ENCODE measurements at places on chromosomes 1 and 21.

DNA sequence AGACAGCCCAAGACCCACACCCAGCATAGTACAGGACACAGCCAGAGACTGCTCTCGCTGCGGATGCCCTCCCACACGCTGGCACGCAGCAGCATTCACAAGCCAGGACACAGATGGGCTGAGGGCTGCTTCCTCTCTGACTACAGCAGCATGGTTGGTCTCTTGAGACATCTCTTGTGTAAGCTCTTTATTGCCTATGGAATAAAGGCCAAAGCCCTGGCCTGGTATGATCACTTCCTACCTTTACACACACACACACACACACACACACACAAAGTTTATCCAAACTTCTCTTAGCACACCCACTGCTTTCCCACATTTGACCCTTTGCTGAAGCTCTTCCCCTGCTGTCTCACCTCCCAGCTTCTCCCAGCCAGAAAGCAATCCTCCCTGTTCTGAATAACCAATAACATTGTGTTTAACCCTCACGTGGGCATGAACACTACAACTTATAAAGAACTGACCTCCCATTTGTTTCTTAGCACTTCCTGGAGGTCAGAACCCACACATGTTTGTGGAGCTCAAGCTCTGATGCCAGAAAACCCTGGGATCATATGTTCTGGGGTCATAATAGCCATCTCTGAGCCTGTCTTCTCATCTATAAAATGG lies 1.2 kb upstream of the LUZP1 start:
- DNase-seq, result no peak

GRCh38 chr1:111894497-111894896 lies 95.0 kb downstream of the KCND3 start:
- no peak for DNase-seq

DNA sequence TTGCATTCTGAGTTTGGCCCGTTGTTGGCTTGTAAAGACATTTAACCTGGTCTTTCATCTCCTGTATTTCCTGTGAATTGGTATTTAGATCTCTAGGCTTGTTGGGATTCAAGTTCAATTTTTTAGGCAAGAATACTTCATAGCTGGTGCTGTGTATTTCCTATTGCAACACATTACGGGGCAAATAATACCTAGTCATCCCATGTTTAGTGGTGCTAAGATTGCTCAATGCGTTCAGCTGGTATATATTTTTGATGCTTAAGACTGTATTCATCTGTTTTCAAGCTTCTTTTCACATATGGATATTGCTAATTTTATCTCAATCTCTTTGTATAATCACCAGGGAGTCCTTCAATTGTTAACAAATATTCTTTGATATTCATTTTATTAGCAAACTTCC lies 87.5 kb upstream of the ZBTB18 start:
- DNase-seq, result no peak

- DNase-seq, result no peak
Observed at GRCh38 chr1:31040038-31040437, 25.5 kb downstream of the PUM1 start.
